ENCODE measurements at places on chromosomes 3 and 15. TPM values are rescaled to one million over a fixed set of nuclear protein-coding genes. Genes with fewer than 3 reads are reported as not detected.

GRCh38 chr3:114899186-114899931, 247.7 kb downstream of the ZBTB20 start:
- DNase-seq = peak; percentile 50

Gene CCR4
- polyA plus RNA-seq = 0.26 TPM

Gene CPNE9
- not detected for polyA plus RNA-seq

DNA sequence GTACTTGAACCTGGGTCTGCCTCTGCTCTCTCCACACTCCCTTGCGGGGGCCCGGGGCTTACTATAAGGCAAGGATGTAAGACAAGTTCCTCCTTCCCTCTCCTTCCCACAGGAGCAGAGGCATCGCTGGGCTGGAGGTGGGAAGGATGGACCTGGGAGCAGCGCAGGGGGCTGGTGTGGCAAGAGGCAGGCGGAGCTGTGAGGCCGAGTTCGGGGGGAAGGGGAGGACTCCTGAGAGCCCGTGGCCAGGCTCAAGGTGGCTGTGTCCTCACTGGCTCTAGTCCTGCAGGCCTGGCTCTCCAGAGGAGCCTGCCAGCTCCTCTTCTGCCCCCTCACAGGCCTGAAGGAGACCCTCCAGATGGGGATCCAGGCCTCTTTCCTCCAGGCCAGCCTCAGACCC, 1.0 kb upstream of the NR2E3 start:
- DNase-seq = no peak

- no peak for DNase-seq
Measured at GRCh38 chr15:66895794-66896453, 169.5 kb upstream of the SMAD3 start.

Gene SFMBT1
- polyA plus RNA-seq = 9.3 TPM

DNA sequence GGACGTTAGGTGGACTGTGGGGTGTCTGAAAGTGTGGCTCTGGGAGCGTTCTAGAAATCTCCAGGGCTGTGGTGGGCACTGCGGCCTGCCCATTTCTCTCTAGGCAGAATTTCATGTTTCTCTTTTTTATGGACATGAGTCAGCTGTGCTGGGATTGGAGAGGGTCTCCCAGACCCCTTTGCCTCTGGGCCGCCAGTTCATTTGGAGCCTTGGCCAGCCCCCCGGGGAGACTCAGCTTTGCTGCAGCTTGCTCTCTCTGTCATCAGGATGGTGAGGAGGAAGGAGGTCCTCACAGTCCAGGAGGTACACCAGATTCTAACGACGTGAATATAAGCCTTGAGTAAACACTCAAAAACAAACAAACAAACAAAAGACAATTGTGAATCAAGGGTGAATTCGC, 149.6 kb upstream of the RGMA start:
- no peak for DNase-seq

- DNase-seq = no peak
Measured at GRCh38 chr3:174397848-174398247, 461.3 kb upstream of the NAALADL2 start.

GRCh38 chr15:88623061-88623460, 1.9 kb downstream of the AEN start:
- no peak for DNase-seq

GRCh38 chr15:60605879-60606307, 127.0 kb upstream of the ICE2 start:
- DNase-seq = no peak

- DNase-seq = no peak
Measured at GRCh38 chr3:146861262-146861661, 256.1 kb upstream of the PLSCR5 start.

- DNase-seq = no peak
Measured at GRCh38 chr15:71780115-71780976, 30.0 kb upstream of the NR2E3 start.

GRCh38 chr15:52808441-52808840, 18.3 kb upstream of the ONECUT1 start:
- DNase-seq = no peak

DNA sequence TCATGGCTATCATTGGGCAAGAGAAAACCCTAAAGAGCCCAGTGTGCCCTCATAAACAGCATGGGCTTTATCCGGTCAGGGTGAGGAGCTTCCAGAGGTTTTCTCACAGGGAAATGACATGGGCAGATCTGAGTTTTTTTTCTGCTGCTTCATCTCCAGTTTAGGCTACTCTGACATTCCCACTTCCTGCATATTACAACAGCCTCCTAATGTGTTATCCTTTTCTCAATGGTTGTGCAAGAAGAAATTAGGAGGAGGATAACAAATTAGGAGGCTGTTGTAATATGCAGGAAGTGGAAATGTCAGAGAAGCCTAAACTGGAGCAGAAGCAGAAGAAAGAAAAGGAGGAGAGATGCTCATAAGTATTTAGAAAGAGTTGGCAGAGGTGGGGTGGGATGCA, 175.6 kb downstream of the MTHFS start:
- DNase-seq = no peak

DNA sequence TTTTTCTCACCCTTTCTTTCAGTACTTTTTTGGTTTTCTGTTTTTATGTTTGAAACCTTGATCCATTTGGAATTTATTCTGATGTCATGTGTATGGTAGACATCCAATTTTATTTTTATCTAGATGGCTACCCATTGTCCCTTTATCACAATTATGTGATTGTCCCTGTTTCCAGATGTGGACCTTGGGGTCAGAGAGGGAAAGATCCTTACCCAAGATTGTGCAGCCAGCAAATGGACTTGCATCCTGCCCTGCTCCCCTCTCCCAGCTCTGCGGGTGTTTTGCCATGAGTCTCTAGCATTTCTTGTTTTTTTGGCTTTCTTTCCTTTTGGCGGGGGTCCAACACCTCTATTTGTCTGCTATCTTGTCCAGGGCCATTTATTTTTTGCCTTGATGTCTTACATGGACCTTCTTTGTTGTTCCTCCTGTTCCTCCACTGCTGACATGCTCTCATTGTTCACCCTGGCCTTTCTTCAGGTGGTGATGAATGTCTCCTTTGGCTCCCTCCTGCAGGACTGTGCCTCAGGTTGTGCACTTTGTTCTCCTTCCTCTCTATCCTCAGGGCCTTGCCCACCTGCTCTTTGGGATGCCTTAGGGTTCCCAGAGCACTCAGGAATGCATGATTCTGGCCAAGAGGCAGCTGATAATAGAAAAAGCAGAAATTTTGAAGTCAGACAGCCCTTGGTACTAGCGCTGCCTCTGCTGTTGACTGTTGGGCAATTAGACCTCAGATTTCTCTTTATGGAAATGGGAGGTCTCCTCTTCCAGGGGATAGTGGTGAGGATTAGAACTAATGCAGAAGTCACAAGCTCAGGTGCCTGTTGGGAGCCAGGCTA, 84.3 kb downstream of the EEFSEC start:
- DNase-seq = no peak

Gene SRPRB
- polyA plus RNA-seq = 56.2 TPM

DNA sequence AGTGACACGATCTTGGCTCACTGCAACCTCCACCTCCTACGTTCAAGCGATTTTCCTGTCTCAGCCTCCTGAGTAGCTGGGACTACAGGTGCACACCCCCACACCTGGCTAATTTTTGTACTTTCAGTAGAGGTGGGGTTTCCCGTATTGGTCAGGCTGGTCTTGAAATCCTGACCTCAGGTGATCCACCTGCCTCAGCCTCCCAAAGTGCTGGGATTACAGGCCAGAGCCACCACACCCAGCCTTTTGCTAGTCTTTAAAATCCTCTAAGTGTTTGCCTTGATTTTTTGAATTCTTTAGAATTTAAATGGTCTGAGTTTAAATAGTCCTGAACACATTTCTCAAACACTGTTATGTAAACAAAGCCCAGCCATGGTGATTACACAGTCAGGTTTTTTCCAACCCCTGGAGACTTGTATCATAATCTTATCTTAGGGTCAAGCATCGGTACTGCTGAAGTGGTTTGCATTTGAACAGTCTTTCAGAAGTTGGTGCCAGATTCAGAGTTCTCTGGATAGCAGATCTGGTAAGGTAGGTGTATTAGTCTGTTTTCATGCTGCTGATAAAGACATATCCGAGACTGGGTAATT, 28.2 kb upstream of the PIAS1 start:
- DNase-seq = no peak

DNA sequence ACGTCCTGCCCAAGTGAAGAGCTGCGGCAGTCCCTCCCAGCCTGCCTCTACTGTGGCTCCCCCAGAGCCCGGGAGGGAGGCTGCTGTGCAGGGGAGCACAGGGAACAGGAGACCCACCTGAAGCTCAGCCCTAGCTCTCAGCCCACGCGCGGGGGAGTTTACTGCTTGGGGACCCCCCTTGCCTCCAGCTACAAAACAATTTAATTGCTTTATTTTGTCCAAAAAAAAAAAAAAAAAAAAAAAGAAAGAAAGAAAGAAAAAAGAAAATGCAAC, 78.1 kb downstream of the CLDN11 start:
- no peak for DNase-seq

- DNase-seq = no peak
Measured at GRCh38 chr3:42438758-42439157, 28.3 kb upstream of the LYZL4 start.

- no peak for DNase-seq
Measured at GRCh38 chr15:79431636-79432344, at the start of gene MINAR1. MINAR1 (plus strand) TSS chr15:79432336; CDS start chr15:79456148, 23,812 bp downstream.

Gene LDHAL6B
- polyA plus RNA-seq = not detected

- DNase-seq = no peak
Measured at GRCh38 chr3:61237858-61238257, 13.4 kb downstream of the FHIT start.

DNA sequence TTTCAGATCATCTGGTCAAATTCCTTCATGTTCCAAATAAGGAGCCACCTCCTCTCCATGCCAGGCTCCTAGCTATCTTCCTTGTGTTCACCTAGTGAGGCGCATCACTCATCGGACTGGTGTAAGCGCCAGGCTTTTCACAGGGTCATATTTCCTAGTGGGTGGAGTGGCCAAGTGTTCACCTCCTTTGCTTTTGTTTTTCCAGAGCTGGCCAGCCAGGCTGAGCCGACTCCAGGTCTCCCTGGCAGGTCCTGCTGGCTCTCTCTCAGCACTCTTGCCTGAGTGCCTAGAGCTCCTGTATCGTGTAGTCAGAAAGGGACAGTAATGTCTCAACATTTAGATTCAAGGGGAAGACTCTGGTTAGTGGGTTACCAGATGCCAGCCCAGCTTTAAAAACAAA, 31.0 kb downstream of the HEG1 start:
- DNase-seq = no peak

Gene UNC13C
- 10.0 TPM for polyA plus RNA-seq

Measured in left renal pelvis (tissue), 4 donors.